ENCODE measurements at places on chromosomes 3 and 15.

DNA sequence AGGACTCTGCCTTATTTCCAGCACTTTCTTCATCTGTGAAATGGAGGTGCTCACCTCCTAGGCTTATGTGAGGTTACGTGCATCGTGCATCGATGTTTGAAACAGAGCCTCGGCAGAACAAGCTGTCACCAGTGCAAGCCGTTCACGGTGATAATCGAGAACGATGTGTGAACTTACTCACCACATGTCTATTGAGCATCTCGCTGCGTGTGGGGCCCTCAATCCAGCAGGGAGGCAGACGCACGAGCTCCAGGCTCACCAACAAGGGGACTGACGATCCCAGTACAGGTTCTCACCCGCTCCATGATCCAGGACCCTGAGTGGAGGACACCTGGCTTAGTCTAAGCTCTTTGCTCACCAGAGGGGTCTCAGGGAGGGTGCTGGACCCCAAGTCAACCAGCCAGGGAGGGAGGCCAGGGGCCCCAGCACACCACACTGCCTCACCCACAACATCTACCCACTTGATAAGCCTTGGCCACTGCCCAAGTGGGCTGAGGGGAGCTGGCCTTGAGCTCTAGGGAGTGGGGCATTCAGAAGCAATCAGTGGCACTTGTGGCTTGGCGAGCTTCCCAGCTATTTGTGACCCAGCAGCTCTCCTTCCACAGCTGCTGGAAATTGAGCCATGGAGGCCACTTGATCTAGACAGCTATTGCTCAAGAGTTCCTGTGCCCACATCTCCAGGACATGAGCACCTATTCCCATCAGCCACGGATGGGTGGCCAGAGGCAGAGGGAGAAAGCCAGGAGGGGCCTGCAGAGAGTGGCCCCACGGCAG, 34.4 kb upstream of the SLC6A1 start:
- no peak for DNase-seq

GRCh38 chr15:74850393-74850792, 7.4 kb upstream of the ULK3 start:
- DNase-seq, result no peak

GRCh38 chr15:36331531-36332275, 247.7 kb upstream of the CDIN1 start:
- no peak for DNase-seq

DNA sequence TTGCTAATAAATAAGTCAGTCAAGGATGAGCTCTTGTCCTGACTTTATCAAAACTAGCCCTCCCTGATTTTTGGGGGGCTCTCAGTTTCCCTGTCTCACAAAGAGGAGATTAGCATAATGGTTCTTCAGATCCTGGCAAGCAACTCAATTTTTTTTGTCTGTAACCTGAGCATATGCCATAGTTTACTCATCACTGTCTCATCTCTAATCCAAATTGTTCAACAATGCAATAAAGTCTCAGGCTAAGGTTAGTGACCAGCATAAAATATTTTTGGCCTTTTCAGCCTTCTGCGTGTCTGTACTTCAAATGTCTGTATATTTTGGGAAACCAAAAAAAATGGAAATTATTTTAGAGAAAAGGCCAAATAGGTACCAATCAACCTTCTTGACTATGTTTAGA, 465.6 kb upstream of the TPRG1 start:
- DNase-seq, result no peak

- DNase-seq, result no peak
These were observed 7.3 kb downstream of the SRPRB start for GRCh38 chr3:133812872-133813271.

DNA sequence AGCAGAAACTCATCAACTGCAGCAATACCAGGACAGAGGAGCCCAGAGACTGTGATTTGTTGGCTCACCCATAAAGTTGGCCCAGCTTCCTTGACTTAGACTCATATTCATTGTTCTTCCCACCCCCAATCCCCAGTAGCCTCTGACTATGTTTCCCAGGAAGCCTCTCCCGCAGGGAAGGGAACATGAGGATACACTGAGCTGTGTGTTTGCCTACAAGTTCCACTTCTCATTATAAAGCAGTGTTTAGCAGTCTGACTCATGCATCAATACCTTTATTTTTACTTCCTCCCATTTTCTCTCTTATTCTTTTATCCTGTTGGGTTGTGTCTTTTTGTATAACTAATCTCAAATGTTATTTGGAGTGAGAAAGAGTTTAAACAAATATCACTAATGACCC, 111.6 kb upstream of the PHLDB2 start:
- DNase-seq, result no peak

DNA sequence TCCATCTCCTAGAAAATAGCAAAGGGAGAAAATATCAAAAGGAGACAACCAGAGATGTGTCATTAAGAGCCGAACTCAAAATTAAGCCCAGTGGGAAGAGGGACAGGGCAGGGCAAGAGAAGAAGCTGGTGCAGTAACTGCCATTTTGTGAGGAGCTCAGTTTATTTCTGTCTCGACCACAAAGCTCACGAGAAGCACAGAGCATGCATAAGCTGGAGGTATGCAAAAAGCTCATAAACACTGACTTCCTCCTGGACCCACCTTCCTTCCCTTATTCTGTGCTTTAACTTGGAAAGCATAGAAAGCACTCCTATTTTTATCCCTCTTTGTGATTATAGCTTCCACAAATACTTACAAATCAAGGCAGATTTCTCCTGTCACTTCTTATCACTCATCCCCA, 81.3 kb downstream of the DGKG start:
- no peak for DNase-seq

Data from activated CD4-positive, alpha-beta T cell treated with anti-CD3 and anti-CD28 coated beads for 24 hours (primary cell).